ENCODE measurements at places on chromosomes 1 and 21.

GRCh38 chr1:192521734-192522133, 53.8 kb upstream of the RGS1 start:
- DNase-seq, result no peak

DNA sequence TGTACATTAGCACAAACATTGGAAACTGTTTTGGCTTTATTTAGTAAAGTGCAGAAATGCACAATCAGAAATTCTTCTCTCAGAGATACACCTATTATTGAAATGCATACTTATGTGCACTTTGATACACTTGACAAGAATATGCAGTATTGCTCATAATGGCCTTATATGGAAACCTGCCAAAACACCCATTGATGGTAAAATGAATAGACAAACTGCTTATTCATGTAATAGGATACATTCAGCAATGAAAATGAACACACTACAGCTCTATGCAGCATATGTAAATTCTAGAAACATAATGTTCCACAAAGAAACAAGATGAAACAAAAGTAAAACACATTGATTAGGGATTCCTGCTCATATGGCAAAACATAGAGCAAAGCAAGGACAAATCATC, 223.9 kb downstream of the S1PR1 start:
- DNase-seq, result no peak

- no peak for DNase-seq
Observed at GRCh38 chr1:15212216-15212953, 34.6 kb upstream of the FHAD1 start.

- DNase-seq, result no peak
Observed at GRCh38 chr21:41201385-41201784, 33.4 kb downstream of the BACE2 start.

GRCh38 chr1:7339953-7340352, 431.1 kb upstream of the VAMP3 start:
- no peak for DNase-seq

GRCh38 chr1:73096841-73097240, 814.5 kb upstream of the NEGR1 start:
- DNase-seq, result no peak

DNA sequence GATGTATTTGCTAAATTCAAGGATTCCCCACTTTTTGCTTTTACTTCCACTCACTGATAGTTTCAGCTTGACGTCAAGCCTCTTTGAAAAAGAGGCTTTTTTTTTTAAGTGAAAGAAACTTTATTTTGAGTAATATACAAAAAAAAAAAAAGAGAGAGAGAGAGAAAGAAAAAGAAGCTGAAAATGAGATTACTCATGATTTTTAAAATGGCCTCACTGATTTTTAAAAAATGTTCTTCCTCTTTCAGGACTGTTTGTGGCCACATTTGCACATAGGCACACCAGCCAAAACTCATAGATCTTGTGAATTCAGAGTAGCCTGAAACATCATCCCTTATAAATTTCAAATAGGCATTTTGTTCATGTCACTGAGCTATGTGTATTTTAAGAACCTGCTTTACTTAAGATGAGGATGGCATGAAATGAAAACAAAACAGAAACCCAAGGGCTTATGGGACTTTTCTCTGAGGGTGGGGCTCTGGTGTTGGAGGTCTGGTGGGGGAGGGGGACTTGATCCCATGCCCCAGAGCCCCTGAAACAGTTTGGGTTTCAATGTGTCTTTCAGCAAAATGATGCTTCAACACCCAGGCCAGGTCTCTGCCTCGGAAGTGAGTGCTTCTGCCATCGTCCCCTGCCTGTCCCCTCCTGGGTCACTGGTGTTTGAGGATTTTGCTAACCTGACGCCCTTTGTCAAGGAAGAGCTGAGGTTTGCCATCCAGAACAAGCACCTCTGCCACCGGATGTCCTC, 6.1 kb downstream of the ATF3 start:
- DNase-seq, result no peak

DNA sequence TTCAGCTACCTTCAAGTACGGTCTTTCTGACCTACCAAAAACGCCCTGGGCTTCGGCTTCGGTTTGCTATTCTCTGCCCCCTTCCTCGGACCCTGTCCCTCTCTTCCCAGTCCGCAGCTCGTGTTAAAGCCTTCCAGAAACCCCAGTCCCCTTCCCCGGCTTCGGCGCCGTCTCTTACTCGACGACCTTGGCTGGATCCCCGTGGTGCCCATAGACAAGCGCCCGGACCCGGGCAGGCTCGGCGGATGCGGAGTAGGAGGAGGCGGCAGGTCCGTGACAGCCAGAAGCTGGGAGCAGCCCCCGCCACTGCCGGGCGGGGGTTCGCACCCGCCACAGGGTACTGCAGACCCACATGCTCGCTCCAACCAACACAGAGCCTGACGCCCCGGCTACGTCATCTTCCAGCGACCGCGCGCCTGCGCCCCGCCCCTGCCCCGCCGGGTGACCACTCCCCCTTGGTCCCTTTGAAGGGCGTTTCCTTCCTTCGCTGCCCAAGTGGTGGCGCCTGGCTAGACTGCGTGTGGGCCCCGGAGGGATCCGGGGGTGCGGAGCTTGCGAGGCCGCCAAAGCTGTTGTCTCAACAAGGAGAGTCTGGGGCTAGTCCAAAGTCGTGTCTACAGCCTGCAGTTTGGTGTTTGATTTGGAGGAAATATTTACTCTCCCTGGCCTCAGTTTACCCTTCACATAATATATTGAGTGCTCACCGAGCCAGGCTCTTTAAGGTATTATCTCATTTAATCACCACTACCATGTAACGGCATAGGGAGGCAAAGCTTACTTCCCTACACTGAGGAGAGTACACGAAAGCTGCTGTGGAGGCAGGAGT, at the start of gene MECR:
Gene MECR, minus strand, starts transcription at position 382 of the 826 bp plus-strand sequence. Its CDS starts 28 bp downstream, at position 354.
- DNase-seq, result peak; percentile 97

DNA sequence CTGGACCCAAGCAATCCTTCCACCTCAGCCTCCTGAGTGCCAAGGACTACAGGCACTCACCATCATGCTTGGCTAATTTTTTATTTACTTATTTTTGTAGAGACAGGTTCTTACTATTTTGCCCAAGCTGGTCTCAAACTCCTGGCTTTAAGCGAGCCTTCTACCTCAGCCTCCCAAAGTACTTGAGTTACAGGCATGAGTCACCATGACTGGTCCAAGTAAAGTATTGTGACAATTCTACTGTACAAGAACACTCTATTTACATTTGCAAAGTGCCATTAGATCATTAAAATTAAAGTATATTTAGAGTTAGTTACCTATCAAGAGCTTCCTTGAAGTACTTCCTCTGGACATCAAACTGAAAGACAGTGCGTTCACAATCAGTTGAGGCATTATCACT, 44.8 kb downstream of the NRDC start:
- no peak for DNase-seq

DNA sequence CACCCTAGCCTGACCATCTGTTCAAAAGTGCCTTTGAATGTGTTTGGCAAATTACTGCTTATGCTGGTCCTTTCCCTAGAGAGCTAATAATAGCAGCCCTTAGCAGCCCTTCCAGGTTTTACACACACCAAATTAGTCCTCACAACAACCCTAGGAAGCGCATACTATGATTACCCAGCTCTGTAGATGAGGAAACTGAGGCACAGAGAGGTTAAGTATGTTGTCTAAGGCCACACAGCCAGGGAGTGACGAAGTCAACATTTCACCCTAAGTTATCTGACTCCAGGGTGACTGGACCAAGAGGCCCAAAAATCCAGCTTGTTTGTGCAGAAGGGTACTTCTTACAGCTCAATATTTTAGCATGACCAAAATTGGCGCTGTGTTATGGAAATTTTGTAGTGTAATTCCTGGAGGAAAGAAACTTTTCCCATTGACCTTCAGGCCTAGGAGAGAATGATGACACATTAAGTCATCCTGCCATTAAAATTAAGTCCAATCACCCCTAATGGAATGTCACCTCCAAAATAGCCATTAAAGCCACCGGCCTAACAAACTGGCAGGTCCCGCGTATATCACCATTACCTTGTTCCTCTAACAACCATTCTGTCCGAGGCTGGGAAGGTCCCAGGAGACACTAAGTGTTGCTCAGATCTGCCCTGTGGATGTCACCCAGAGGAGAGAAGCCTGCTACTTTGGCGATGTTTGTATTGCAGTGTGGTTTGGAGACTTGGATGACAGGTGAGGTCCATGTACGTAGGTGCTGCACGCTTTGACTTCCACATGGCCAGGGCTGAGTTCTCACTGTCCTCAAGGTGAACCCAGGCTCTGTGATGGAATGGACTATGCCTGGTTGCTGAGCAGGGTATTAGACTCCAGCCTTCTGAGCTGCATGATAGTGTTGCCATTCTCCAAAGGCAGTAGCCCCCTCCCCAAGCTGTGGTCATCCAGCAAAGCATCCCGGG, 258.3 kb downstream of the TOMM20 start:
- no peak for DNase-seq

DNA sequence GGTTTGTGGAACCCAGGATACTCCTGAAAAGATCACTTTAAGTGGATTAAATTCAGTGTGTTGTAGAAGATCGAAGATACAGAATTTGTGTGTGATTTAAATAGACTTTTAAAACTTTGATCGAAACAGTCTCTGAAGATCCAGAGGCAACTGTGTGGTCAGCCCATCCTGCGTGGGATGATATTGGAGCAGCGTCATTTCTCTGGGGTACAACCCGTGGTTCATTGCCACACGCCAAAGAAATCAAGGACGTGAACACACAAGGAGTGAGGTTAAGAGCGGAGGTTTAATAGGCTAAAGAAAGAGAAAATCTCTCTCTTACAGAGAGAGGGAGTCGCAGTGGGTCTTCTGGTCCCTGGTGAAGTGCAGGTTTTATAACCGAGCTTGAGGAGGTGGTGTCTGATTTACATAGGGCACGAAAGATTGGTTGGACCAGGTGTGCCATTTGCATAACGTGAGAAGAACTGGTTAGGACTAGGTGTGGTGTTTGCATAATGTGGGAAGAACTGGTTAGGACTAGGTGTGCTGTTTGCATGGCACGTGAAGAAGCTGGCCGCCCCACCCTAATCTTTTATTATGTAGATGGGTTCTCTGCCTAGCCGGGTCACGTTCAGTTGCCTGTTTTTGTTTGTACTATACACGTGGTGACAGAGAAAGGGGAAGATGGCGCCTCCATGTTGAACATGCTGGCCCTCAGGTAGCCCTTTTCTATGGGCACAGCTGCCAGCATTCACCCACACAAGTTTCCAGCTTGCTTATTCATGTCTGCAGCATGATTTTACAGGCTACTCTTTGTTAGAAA, 82.3 kb downstream of the ADSS2 start:
- DNase-seq, result no peak

DNA sequence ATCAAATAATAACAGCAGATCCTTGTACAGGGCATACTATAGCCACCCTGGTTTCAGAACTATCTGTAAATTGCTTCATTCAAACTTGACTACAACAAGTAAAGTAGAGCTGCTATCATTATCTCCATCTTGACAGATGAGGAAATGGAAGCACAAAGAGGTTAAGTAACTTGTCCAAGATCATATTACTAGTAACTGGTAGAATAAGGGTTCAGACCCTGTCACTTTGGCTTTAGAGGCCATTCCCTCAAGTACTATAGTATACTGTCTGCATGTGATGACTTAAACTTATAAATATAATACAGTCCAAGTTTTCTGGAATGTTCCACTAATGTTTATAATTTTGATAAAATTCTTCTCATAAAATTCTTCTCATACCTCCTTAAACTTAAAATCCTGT, 24.8 kb downstream of the PGM1 start:
- no peak for DNase-seq

GRCh38 chr1:30693366-30693765, 30.0 kb downstream of the MATN1 start:
- no peak for DNase-seq

DNA sequence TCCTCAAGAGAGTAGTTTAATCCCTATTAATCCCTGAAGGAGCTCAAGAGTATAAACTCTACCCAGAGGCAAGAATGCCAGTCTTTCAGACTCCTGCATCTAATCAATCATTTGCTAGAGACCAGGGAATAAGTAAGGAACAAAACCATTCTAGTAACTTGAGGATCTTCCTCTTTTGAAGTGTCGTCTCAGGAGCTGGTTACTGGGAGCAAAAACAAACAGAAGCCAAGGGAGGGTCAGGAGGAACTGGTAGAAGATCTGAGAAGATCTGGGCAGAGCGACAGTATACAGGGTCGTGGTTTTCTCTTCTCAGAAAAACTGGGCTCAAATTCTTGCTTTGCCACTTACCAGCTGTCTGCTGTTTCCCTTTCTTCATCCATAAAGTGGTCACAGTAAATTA, 69.3 kb downstream of the RPS6KA1 start:
- no peak for DNase-seq

GRCh38 chr1:116972674-116973030, 28.9 kb upstream of the CD101 start:
- no peak for DNase-seq

GRCh38 chr1:995665-996633, 3.9 kb downstream of the HES4 start:
- no peak for DNase-seq

- no peak for DNase-seq
Observed at GRCh38 chr1:233293556-233294446, 1.7 kb downstream of the PCNX2 start.

- DNase-seq, result no peak
Observed at GRCh38 chr1:201510734-201511133, 3.8 kb upstream of the CSRP1 start.

DNA sequence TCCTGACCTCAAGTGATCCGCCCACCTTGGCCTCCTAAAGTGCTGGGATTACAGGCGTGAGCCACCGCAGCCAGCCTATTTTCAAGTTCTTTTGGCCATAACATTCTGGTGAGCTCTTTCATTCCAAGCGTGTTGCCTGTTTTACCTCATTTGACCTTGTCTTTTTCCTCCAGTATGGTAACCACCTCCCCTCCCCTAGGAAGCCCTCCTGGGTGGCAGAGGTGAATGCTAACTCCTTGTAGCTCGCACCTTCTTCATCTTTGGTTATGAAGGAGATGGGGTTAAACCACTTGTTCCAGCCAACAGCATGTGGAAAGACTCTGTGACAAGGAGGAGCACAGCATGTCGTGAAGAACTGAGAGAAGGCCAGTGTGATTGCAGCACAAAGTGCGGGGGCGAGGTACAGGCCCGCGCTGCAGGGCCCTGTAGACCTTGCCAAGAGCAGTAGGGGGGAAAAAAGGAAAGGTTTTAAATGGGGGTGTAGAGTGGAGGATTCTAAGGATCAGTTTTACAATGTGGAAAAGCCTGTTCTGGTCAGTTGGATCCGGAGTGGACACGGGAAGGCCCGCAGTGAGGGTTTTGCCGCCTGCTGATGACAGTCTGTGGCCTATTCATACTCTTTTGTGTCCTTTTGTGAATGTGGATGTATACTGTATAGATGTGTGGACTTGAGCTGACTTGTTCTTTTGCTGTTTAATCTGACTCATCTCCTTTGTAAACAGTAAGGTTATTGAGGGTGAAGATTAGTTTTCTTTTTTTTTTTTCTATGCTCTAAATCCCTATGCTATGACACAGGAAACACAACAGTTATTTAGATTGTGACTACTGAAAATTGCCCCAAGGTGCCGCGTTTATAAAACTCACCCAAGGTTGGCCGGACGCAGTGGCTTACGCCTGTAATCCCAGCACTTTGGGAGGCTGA, 7.5 kb upstream of the ZNF436 start:
- no peak for DNase-seq
